GM12878 (cell line): ENCODE measurements at places on chromosomes 11 and 22. TPM values are rescaled to one million over a fixed set of nuclear protein-coding genes. Genes with fewer than 3 reads are reported as not detected.

GRCh38 chr11:102157219-102157618, 47.0 kb downstream of the YAP1 start:
- no peak for DNase-seq

PCNX3 gene
- 39.0 and 46.6 TPM in 2 replicates for total RNA-seq

GRCh38 chr11:10764412-10764811, 13.4 kb downstream of the CTR9 start:
- no peak for DNase-seq

DNA sequence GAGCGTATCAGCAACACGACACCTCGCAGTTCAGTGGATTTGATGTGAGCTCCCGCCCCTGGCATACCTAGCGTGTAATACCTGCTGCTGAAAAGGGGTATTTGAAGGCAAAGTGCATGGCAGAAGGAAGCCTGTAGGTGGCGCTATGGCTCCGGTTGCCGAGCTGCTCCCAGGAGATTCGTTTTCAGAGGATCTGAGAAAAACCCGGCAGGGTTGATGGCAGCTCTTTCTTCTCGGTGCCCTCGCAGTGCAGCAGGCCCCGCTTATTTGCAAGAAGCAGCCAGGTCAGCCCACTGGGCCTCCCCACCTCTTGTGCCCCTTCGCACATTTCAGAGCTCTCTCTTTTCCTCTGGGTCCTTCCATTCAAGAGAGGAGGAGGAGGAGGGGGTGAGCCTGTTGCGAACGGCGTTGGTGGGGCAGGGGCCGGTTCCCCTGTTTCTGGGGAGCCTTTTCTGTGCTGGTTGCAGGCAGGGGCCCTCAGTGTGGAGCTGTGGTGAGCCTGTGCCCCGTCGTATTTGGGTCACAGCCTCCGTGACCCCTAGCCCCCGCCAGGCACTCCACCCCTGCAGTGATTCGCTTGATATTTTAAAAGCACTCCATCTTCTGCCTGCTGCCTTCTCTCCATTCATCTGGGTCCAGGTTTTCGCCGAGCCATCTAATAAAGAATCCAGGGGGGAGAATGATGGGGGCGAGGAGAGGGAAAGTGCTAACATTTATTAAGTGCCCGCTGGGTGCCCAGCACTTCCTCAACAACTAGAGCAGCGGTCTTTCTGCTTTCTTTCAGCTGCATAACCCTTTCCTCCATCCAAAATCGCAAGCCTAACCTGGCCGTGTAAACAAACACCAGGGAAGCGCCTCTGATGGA, 85.3 kb upstream of the SYT13 start:
- no peak for DNase-seq

GRCh38 chr22:46827136-46827780, 64.8 kb downstream of the TBC1D22A start:
- no peak for DNase-seq
